ENCODE measurements at places on chromosomes 7 and 10. TPM values are rescaled to one million over a fixed set of nuclear protein-coding genes. Genes with fewer than 3 reads are reported as not detected.

Gene A1CF
- not detected for total RNA-seq

Gene ZNF117
- 10.7 TPM for total RNA-seq

Gene ELMO1
- 86.1 TPM for total RNA-seq

Gene SPDYE2
- not detected for total RNA-seq

Gene TEX47
- not detected for total RNA-seq

Gene AKR1C3
- 130 TPM for total RNA-seq

Gene ST7
- 56.4 TPM for total RNA-seq

Gene TPK1
- 7.0 TPM for total RNA-seq

Gene HYAL4
- total RNA-seq = not detected

Gene MUC3A
- 0.55 TPM for total RNA-seq

Gene SRGN
- total RNA-seq = 326 TPM

Gene DLX6
- total RNA-seq = not detected

Gene PON1
- 1.7 TPM for total RNA-seq

Gene ATP5F1C
- 237 TPM for total RNA-seq

Gene TMEM196
- total RNA-seq = not detected

Gene CALY
- total RNA-seq = not detected

Gene MAPK8
- total RNA-seq = 46.5 TPM

Gene LDB3
- 1.6 TPM for total RNA-seq

Gene AOAH
- total RNA-seq = 18.5 TPM

Gene OR2A1
- not detected for total RNA-seq

Gene RAMP3
- total RNA-seq = 306 TPM

Gene DYDC2
- 1.9 TPM for total RNA-seq

Gene HOXA2
- total RNA-seq = 0.86 TPM

Gene SPACDR
- not detected for total RNA-seq

Gene CYP26C1
- total RNA-seq = 0.46 TPM

Gene SRRM3
- total RNA-seq = 1.0 TPM

Gene AS3MT
- 4.9 TPM for total RNA-seq

Gene NKX2-3
- total RNA-seq = 0.10 TPM

Gene OR2A42
- total RNA-seq = 0.09 TPM

Gene TNS3
- total RNA-seq = 90.6 TPM

Gene AQP1
- total RNA-seq = 870 TPM

Gene NCF1
- 21.2 TPM for total RNA-seq

Gene CREB5
- total RNA-seq = 16.2 TPM

Gene MAT1A
- total RNA-seq = 0.15 TPM

Gene HOXA10
- 0.24 TPM for total RNA-seq

Gene NPS
- not detected for total RNA-seq

Gene HTRA1
- total RNA-seq = 72.8 TPM

Data from upper lobe of left lung (tissue), 6 donors.